ENCODE measurements at places on chromosomes 11 and 22. TPM values are rescaled to one million over a fixed set of nuclear protein-coding genes. Genes with fewer than 3 reads are reported as not detected.

- DNase-seq, result no peak
Observed at GRCh38 chr11:35324981-35325380, 94.4 kb downstream of the SLC1A2 start.

GRCh38 chr11:10285148-10285802, 8.7 kb downstream of the SBF2 start:
- DNase-seq, result no peak

DNA sequence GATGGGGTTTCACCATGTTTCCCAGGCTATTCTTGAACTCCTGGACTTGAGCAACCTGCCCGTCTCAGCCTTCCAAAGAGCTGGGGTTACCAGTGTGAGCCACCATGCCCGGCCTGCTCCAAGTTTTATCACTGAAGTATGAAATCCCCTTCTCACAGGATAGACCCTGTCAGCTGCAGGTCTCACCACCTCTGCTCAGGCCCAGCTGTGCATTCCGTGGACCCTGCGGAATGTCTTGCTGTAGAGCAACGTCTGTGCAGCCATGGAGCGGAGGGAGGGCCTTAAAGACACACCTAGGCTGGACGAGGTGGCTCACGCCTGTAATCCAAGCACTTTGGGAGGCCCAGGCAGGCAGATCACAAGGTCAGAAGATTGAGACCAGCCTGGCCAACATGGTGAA, 625.4 kb downstream of the BRD1 start:
- no peak for DNase-seq

DNA sequence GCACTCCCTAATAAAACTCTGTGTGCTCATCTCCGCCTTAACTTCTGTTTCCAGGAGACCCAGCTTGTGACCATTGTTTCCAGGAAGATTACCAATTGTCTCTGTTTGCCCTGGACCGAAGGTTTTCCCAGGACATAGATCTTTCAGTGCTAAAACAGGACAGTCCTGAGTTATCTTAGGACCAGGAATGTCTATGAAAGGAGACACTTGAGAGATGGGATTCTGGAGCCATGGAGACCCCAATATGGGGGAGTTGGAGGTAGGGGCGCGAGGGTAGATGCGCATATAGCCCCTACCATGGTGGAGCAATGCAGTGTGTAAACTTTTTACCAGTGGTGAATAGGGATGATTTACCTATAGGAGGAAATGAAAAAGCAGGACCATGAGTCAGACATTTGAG, 10.2 kb upstream of the PRAME start:
- no peak for DNase-seq

OTOG gene
- not detected for total RNA-seq

DNA sequence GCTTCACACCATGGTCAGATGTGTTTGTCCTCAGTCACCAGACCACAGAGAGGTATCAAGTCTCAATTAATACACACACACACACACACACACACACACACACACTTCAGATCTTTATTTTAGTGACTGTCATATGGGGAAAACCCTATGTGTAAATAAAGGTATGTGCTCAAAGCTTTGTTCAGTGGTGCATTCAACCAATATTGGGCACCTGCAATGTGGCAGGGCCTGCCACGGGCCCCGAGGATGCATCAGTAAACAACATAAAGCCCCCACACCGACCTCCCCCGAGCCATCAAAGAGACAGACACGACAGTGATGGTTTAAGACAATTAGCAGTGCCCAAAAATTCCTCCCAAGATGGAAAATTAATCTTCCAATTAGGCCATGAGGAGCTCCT, 51.6 kb downstream of the SHANK2 start:
- DNase-seq, result no peak

DNA sequence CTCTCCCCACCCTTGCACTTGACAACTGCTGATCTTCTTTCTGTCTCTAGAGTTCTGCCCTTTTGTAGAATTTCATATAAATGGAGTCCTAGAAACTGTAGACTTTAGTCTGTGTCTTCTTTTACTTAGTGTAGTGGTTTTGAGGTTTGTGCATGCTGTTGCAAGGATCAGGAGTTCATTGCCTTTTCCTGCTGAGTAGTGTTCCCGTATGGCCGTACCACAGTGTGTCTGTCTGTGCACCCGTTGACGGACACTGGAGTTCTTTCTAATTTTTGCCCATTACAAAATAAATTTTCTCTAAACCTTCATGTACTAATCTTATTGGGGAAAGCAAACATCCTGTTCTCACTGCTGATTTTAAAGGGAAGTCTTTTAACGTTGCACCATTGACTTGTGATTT, 138.1 kb downstream of the TBC1D22A start:
- DNase-seq, result no peak

RASD2 gene
- total RNA-seq, result 9.4 TPM
